NB4 (cell line): ENCODE measurements at places on chromosomes 7 and 10.
A peak's percentile ranks its signal among the peaks of the same experiment; 100 is the strongest.

- no peak for DNase-seq
These were observed 4.8 kb downstream of the PANK1 start for GRCh38 chr10:89640241-89640640.

DNA sequence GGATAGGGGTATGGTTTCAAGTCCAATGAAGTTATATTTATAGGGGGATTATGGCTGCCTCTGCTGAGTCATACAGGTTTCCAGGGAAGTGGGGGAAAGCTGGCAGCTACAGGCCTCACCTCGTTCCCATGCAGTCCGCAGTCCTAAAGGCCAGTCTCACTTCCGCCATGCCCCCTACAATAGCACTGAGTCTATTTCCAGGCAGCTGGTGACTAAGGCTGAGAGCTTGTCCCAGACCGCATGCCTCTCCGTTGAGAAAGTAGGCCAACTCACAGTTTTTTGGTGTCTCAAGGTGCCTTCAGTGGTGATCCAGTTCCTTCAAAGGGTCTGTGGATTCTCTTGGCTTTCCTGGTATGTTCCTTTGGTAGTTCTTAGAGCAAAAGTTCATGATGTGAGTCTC is 203.9 kb upstream of the GLI3 start:
- DNase-seq, result no peak

GRCh38 chr10:65196111-65196510 is 1674.9 kb downstream of the REEP3 start:
- DNase-seq, result no peak

- no peak for DNase-seq
These were observed 24.5 kb downstream of the MTPAP start for GRCh38 chr10:30324448-30325110.

DNA sequence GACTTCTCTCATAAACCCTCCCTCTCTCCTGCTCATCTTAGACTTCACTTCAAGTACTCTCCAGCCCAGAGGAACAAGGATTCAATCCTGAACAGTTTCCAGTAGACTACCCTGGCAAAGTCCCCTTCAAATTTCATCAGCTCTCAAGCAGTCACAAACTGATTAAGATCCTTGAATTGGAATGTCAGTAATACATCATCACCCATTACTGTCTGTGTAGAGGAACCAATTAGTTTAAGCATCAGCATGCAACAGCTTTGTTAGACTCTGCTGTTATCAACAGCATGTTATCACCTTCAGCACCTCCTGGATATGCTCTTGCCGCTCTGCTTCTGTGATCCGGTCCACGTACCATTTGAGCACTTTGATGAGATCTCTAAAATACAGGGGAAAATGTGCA is 307.0 kb upstream of the IMMP2L start:
- no peak for DNase-seq

DNA sequence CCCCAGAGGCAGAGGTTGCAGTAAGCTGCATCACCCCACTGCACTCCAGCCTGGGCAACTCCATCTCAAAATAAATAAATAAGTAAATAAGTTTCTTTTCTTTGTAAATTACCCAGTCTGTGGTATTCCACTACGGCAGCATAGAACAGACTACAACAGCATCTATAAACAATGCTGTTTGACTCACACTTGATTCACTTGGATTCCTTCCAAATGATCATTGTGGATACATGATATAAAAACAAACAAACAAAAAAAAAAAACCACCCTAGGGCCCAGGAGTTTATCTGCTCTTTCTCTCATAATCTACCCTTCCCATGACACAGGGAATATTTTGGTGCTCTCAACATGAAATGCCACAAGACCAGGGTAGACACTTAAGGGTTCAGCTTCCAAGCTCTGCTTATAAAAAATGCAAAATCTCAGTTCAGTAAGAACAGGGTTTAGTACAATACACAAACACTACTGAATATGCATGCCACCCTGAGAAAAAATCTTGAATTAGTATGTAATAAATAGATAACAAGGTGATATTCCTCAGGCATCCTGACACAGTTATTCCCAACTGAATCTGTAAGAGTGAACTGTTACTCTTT is 200.9 kb downstream of the FAM107B start:
- DNase-seq, result no peak

DNA sequence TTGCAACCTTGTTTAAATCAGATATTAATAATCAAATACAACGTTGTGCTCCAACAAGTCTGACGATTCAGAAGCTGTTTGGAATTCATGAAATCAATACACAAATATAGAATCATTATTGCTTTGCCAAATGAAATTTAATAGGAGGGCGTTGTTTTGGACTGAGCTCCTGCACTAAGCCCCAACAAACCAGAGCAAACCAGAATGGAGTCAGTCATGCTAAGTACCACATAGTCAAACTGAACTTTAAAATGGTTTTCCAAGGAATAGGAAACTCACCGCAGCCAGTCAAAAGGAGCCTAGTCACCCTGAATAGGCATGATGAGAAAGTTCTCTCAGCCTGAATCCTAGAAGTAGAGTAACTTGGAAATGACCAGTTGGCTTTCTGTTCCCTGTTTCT is 53.7 kb downstream of the HACD1 start:
- DNase-seq, result no peak

GRCh38 chr7:105136221-105136620 is 122.2 kb downstream of the KMT2E start:
- no peak for DNase-seq

DNA sequence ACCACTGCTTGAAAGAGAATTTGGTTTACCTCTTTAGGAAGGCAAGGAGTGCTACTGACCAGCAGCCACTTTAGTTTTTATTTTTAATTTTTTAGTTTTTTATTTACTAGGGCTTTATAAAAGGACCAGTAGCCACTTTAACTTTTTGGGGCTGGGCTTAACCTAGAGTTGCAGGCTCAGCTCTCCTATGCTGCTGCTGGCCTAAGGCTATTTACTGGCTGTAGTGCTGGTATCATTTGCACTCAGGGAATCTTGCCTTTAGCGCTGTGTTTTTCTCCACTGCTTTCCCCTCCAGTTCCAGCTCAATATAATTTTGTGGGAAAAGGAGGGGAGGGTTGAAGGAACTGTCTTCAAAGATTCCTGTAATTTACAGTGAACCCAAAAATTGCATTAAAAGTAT is 13.4 kb downstream of the HPS1 start:
- no peak for DNase-seq

DNA sequence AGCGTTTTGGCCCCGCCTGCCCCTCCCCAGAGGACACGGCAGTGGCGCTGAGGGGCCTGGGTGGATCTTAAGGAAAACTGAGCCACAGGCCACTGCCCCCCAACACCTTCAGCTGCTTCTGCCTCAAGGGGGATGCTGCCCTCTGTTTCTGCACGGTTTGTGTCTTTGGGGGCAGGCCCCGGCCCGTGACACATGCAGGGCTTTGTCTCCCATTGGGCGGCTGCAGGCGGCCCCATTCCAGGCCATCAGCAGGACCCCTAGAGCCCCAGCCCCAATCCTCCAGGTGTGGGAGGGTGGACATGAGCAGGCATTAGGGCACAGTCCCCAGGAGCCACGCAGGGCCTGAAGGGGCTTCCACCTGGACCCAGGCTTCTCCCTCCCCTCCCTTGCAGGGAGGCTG is 25.3 kb upstream of the PPP2R2D start:
- DNase-seq, result no peak

- DNase-seq, result no peak
These were observed 196.6 kb upstream of the FRMD4A start for GRCh38 chr10:14527134-14527844.

- no peak for DNase-seq
These were observed 46.5 kb downstream of the INHBA start for GRCh38 chr7:41656366-41656765.

GRCh38 chr7:120431016-120431415 is 158.0 kb downstream of the KCND2 start:
- DNase-seq, result no peak

DNA sequence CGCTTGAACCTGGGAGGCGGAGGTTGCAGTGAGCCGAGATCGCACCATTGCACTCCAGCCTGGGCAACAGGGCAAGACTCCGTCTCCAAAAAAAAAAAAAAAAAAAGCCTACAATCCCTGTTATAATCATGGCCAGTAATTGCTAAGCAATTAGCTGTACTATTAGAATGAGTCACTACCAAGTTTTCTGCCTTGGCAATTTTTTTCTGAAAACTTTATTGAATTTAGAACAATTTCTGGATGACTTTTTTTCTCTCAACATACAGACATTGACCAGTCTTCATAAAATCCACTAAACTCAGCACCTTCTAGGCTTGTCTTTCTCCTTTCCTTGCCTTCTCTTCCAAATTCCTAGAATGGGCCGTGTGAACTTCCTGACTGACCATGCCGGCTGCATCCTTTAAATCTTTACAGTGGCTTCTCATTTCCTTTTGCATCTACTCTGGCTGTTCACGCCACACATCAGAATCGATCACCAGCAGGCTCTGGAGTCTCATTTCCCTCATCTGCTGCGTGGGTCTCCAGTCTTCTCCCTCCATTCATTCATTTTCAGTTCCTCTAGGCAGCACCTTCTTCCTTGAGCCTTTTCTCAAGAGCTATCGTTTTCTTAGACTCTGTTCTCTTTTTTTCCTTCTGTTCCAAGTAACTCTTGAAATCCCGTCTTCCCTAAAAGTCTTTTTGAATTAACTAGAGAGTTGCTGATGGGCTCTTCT is 107.9 kb downstream of the KAT6B start:
- DNase-seq, result no peak

GRCh38 chr7:127935847-127936376 is 95.3 kb downstream of the LRRC4 start:
- no peak for DNase-seq

GRCh38 chr10:124917428-124918190 is 24.3 kb upstream of the ZRANB1 start:
- peak; percentile 66 for DNase-seq

DNA sequence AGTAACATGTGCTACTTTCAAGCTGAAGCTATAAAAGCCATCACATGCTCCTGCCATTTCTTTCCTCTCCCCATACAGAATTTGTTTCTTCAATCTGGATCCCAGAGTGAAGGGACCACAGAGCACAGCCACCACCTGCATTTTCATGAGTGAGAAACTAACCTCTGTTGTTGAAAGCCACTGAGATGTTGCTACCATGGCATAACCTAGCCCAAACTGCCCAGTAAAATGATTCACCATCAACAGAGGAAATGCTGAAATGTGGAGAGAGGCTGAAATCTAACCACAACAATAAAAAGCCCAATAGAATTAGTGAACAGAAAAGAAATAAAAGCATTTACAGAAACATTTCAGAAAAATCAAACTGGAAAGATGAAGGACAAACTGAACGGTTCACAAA is 125.2 kb downstream of the AMPH start:
- DNase-seq, result no peak

GRCh38 chr7:74023092-74023536 is 4.9 kb upstream of the ELN start:
- peak; percentile 70 for DNase-seq

- DNase-seq, result no peak
These were observed 26.5 kb downstream of the ANKRD7 start for GRCh38 chr7:118250860-118251494.

GRCh38 chr7:70942791-70943190 is 189.2 kb upstream of the GALNT17 start:
- DNase-seq, result no peak

DNA sequence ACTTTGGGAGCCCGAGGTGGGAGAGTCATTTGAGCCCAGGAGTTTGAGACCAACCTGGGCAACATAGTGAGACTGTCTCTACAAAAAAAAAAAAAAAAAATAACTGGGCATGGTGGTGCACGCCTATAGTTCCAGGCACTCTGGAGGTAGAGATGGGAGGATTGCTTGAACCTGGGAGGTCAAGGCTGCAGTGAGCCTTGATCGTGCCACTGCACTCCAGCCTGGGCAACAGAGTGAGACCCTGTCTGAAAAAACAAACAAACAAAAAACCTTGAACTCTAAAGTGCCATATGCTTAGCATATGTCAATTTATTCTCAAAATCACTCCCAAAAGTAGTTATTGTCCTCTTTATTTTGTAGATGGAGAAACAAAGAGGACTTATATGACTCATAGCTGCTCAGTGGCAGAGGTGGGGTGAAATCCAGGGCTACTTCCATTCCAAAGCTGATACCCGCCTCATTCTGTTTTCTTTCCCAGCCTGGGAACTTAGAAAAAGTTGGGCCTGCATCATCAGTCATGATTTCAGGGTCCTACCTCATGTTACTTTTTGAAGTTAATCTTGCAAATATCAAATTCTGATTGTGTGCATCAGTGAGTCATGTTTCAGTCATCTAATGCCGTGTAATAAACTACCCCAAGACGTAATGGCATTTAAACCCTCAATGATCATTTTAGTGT is 13.3 kb downstream of the DHTKD1 start:
- DNase-seq, result no peak

DNA sequence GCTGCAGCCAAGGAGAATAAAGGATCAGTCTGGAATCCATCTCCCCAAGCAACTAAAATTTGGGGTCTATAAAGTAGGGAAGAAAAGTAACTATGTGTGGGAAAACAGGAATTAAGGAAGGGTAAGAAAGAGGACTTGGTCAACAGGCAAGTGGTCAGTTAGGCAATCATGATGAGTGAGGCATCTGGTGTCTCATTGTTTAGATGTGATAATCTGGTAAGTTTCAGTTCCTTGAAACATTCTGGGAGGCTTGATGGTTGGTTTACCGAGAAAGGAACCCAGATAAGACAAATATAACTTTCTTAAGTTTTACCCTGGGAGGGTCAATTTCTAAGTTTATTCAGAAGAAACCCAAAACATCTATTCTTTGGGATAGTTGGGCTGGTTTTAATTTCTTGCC is 22.3 kb downstream of the HYAL4 start:
- peak; percentile 46 for DNase-seq

DNA sequence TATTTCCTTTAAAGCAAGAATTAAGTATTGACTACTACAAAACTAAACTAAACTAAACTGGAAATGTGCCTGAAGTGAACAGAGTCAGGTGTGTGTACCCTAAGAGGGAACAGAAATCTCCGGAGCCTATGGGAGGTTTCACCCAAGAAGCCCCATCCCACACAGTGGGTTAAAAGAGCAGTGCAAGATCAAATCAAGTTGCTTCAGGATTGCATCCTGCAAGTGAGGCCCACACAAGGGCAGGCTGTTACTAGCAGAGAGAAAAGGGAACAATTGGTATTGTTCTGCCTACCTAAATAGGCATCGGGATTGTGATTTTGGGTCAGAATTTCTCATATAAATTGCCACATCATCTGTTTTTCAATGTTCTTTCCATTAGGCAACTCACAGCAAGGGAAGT is 113.3 kb upstream of the CDC14C start:
- no peak for DNase-seq

- DNase-seq, result no peak
These were observed 53.1 kb downstream of the PTEN start for GRCh38 chr10:87916515-87916914.

GRCh38 chr7:141276031-141276430 is 202.2 kb downstream of the TMEM178B start:
- DNase-seq, result no peak

DNA sequence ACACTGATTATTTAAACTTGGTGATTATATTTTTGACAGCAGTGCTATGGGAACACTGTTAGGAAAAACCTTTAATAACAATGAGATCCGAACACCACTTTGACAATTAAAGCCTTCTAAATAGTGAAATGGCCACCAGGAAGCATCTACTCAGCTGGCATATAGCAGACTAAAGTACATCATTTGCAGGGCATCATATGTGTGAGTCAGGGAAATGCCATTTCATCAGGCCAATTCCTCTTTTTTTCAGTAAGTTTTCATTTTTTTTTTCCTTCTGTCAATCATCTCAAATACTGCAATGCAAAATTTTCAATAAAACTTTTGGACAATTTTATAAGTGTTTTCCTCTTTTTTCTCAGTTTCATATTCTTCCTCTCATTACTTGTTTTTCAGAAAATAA is 521.4 kb upstream of the SEMA3D start:
- peak; percentile 7 for DNase-seq

GRCh38 chr10:42988517-42989395 is 88.1 kb upstream of the RET start:
- DNase-seq, result peak; percentile 99
